NCI-H1048 (cell line): ENCODE measurements at places on chromosomes 6 and 20.

DNA sequence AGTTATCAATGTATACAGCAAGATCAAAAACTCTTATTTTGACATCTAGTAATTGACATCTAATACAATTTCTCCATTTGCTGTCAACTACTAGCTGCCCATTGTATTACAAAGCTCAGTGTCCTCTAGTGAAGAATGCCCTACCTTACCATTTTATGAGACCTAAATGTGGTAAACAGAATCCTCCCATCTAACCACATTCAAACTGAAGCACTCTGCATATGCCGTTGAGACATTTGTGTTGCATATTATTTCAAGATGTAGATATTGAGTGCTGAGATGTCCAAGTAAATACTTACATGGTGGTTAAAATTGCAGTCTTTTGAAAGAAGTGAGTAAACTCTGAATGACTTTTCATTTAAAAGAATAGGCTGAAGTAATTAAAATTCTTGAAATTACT, 597 bp upstream of the GLYATL3 start:
- no peak for DNase-seq

- no peak for DNase-seq
These were observed 87.8 kb upstream of the CCDC28A start for GRCh38 chr6:138685781-138686180.

- DNase-seq: no peak
These were observed 137.8 kb downstream of the FOXC1 start for GRCh38 chr6:1747531-1747930.

- no peak for DNase-seq
These were observed 8.2 kb downstream of the KCNQ2 start for GRCh38 chr20:63464289-63464635.

- DNase-seq: no peak
These were observed 6.6 kb downstream of the CITED2 start for GRCh38 chr6:139367810-139368351.

DNA sequence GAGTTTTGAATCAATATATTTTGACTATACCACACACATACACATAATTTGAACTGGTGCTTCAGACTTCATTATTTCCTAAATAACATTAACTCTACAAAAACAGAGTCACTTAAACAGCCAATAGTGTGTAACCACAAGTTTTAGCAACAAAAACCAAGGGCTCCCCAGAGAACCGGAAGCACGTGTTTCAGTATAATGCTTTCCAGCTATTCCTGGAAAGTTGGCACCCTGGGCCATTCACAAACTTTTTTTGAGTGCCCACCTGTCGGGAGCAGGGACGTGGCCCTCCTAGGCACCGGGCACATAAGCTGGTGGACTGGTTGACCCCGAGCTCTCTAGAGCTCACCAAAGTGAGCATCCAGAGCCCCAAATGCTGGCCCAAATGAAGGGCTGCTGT, 1.9 kb upstream of the SLC35D3 start:
- no peak for DNase-seq

- DNase-seq: no peak
These were observed 49.3 kb upstream of the MYL9 start for GRCh38 chr20:36491901-36492617.

- no peak for DNase-seq
These were observed 170.3 kb upstream of the KCNG1 start for GRCh38 chr20:51193066-51193772.

- DNase-seq: no peak
These were observed 22.7 kb upstream of the NTSR1 start for GRCh38 chr20:62685781-62686555.

- DNase-seq: no peak
These were observed 77.7 kb upstream of the OLIG3 start for GRCh38 chr6:137571854-137572253.

DNA sequence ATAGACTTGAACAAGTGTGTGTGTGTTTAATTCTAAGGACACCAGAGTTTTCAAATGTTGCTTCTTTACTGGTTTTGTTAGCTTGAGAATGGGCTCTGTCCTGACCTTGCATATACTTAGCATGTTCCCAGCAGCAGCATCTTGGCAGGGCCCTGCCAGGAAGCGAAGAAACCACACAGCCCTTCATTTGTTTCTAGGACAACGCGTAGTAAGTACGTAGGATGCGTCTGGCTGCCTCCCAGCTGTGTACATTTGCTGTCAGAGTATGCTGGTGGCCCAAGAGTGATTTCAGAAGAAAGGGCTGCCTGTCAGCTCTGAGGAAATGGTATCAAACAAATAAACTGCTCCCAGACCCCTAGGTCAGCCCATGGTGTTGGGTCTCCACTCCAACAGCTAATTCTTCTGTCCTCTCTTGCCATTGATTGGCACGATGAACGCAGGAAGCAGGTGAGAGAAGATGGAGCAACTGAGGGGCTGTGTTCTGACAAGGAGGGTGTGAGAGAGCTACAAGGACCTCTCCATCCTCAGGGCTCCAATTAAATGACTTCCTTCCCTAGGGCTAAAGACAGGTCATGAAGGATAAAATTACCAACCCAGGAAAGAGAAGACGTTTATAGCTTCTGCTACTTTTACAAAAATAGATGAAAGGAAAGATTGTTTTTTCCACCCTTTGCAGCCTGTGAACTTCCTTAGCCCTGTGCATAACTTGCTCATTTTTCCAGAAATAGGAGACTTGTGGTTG, 55.9 kb upstream of the HDDC2 start:
- no peak for DNase-seq
